ENCODE measurements at places on chromosomes 7 and 10.
A peak's percentile ranks its signal among the peaks of the same experiment; 100 is the strongest.

DNA sequence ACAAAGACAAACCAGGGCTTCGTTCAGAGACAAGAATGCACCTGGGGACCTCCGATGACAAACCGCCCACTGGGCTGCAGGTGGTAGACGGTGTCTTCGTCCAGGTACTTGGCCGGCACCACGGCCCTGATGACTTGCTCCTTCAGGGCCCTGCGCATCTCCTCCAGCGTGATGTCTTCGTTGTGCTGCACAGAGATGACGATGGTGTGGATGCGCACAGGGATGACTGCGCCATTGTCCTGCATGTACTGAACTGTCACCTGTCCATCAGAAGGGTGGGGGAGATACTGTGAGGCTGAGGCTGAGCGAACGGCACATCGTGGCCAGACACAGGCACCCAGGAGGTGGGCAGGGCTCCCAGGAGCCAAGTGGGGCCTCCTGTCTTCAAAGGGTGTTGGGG lies 13.1 kb downstream of the MAT1A start:
- H3K27me3 ChIP-seq: no peaks in the 10 kb centered on the region
- H3K36me3 ChIP-seq: no peaks in the 10 kb centered on the region
- no peak overlapping the region for H3K4me3 ChIP-seq
- H3K27ac ChIP-seq: no peak overlapping the region
- DNase-seq: no peak

DNA sequence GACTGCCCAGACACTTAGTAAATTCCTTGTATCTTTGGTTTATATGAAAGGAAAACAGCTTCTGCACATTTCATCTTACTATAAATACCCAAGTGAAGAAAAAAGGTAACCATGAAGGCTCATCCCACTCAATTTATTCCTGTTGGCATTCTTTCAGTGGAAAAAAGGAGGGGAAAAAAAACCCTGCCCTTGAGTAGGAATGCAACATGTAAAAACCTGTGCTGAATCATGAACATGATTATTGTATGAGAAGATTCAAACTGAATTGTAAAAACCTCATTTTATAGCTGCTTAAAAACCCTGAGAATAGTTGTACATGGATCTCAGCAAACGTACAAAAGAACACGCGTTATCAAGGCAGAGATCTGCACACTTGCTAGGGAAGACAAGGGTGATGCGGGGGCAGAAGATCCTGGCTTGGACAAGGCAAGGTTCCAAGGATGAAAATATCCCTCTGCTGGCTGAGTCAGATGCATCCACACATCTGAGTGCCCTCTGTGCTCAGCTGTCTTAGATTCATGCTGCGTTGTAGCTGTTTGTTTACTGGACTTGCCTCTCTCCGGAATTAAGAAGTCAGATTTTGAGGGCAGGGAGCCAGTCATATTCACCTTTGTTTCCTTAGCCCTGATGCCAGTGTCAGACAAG lies 658.2 kb downstream of the PARD3 start:
- H3K27ac ChIP-seq: no peak overlapping the region
- H3K4me1 ChIP-seq: no peaks in the 10 kb centered on the region
- no peak overlapping the region for H3K4me3 ChIP-seq
- H3K36me3 ChIP-seq: no peaks in the 10 kb centered on the region
- no peaks in the 10 kb centered on the region for H3K27me3 ChIP-seq

- no peaks in the 10 kb centered on the region for H3K27me3 ChIP-seq
- H3K4me1 ChIP-seq: peaks cover 16% of the 10 kb centered on the region
- peaks cover 19% of the 10 kb centered on the region for H3K36me3 ChIP-seq
- peak overlapping the region; percentile 95 for H3K27ac ChIP-seq
Measured at GRCh38 chr10:130300608-130301020, 164.4 kb downstream of the GLRX3 start.

- H3K36me3 ChIP-seq: no peaks in the 10 kb centered on the region
- peaks cover 52% of the 10 kb centered on the region for H3K27me3 ChIP-seq
- H3K4me3 ChIP-seq: peak within 1 kb of the TSS; percentile 66
- H3K4me1 ChIP-seq: peaks cover 3% of the 10 kb centered on the region
- no peak for DNase-seq
- no peak within 1 kb of the TSS for H3K27ac ChIP-seq
Measured at GRCh38 chr7:22356701-22357310, at the start of gene RAPGEF5. Gene RAPGEF5 (minus strand): TSS chr7:22357154. CDS start chr7:22357060, 94 bp downstream.

- no peak overlapping the region for H3K4me3 ChIP-seq
- H3K36me3 ChIP-seq: no peaks in the 10 kb centered on the region
- no peak for DNase-seq
- H3K27ac ChIP-seq: no peak overlapping the region
Measured at GRCh38 chr7:69795932-69796331, 197.7 kb downstream of the AUTS2 start.

GRCh38 chr7:76121044-76121443 lies 73.1 kb downstream of the MDH2 start:
- no peaks in the 10 kb centered on the region for H3K36me3 ChIP-seq
- peaks cover 15% of the 10 kb centered on the region for H3K4me1 ChIP-seq
- no peak for DNase-seq

DNA sequence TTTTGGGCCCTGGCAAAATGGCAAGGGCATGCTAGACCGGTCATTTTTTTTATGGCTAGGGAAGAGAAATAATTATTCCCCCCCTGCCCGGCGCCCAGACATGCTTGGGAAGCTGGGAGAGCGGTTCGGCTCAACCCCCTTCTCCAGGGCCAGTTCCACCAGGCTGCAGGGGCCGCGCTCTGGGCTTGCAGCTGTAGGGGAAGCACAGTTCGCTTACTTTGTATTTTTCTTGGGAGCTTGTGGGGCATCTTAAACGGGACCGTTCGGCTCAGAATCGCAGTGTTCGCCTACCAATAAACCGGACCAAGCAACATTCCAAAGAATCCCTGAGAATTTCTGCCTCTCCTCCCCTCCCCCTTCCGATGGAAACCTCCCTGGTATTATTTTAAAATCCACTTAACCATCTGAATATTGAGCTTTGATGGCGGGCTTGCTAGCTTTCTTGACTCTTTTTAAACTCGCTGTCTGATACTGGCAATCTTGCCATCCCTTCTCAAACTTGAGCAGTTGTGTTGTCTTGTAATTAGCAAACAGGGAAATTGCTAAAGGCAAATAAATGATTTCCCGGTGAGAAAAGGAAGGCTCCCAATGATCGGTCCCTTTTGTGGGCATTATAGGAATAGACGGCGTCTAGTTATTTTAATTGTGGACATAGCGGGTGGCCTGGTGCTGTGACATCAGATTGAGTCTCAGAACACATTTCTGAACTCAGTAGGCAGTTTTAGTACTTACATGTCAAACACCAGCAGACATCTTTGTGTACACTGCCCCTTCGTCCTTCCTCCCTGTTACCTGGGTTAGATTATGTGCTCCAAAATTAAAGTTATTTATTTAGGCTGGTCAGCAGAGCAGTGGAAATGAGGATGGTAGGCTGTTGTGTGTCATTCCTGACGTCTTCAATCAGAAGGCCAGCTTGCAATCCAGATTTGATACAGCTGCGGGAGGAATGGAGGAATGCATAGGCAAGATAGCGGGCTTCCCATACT lies 3.4 kb downstream of the TCF7L2 start:
- DNase-seq: no peak
- H3K27ac ChIP-seq: no peak overlapping the region
- peaks cover 17% of the 10 kb centered on the region for H3K4me1 ChIP-seq

- no peak overlapping the region for H3K4me3 ChIP-seq
- DNase-seq: no peak
- peaks cover 2% of the 10 kb centered on the region for H3K27me3 ChIP-seq
- H3K36me3 ChIP-seq: no peaks in the 10 kb centered on the region
- no peaks in the 10 kb centered on the region for H3K4me1 ChIP-seq
Measured at GRCh38 chr7:39536951-39537350, 29.3 kb upstream of the YAE1 start.

- no peaks in the 10 kb centered on the region for H3K36me3 ChIP-seq
- DNase-seq: no peak
- H3K27ac ChIP-seq: no peak overlapping the region
- peaks cover 3% of the 10 kb centered on the region for H3K4me1 ChIP-seq
- peaks cover 59% of the 10 kb centered on the region for H3K27me3 ChIP-seq
Measured at GRCh38 chr10:116743266-116744064, 1.1 kb upstream of the HSPA12A start.

DNA sequence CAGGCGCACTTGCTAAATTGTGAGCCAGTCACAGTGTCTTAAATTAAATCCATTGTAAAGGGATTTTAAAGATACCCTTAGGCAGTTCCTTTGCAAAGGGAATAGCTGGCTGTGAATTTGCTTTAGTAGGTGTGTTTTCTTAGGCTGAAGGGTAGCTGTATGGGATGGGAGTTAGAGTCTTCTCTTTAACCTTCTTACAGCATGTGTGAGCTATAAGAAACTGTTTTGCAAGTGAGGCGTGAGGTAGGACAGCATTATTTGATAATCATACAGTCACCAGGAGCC lies 5.2 kb downstream of the EEPD1 start:
- no peak for DNase-seq
- H3K27me3 ChIP-seq: no peaks in the 10 kb centered on the region
- peaks cover 17% of the 10 kb centered on the region for H3K4me1 ChIP-seq
- no peaks in the 10 kb centered on the region for H3K36me3 ChIP-seq
- H3K27ac ChIP-seq: no peak overlapping the region

- peaks cover 2% of the 10 kb centered on the region for H3K4me1 ChIP-seq
- H3K27ac ChIP-seq: no peak overlapping the region
- DNase-seq: no peak
- H3K4me3 ChIP-seq: no peak overlapping the region
Measured at GRCh38 chr10:4351723-4352413, 474.1 kb upstream of the AKR1E2 start.

- H3K27ac ChIP-seq: no peak overlapping the region
- no peak overlapping the region for H3K4me3 ChIP-seq
- H3K36me3 ChIP-seq: no peaks in the 10 kb centered on the region
- H3K27me3 ChIP-seq: peaks cover 13% of the 10 kb centered on the region
Measured at GRCh38 chr7:87310790-87311419, 34.6 kb upstream of the CROT start.

DNA sequence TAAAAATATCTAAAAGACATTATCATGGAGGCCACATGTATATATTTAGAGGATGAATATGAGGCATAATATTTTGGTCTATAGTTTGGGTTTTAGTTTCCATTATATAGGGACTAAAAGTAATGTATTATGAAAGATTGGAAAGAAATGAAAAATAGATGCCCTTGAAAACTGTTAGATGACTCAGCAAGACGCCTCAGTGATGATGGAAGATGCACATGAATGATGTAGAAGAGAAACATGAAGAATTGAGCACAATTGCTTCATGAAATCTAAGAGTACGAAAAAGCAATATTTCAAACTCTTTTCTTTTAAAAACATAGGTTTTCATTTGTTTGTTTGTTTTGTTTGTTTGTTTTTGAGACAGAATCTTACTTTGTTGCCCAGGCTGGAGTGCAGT lies 89.8 kb downstream of the ARL4A start:
- no peak overlapping the region for H3K4me3 ChIP-seq
- no peak for DNase-seq
- H3K27ac ChIP-seq: no peak overlapping the region
- H3K36me3 ChIP-seq: no peaks in the 10 kb centered on the region
- H3K4me1 ChIP-seq: no peaks in the 10 kb centered on the region

DNA sequence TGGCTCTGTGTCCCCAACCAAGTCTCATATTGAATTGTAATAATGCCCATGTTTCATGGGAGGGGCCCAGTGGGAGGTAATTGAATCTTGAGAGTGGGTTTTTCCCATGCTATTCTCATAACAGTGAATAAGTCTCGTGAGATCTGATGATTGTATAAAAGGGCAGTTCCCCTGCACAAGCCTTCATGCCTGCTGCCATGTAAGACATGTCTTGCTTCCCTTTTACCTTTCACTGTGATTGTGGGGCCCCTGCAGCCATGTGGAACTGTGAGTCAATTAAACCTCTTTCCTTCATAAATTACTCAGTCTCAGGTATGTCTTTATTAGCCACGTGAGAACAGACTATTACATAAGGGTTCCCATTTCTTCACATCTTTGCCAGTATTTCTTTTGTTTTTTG lies 97.1 kb upstream of the CPXM2 start:
- no peak overlapping the region for H3K4me3 ChIP-seq
- peaks cover 54% of the 10 kb centered on the region for H3K27me3 ChIP-seq
- DNase-seq: no peak
- H3K27ac ChIP-seq: no peak overlapping the region
- H3K36me3 ChIP-seq: no peaks in the 10 kb centered on the region

- H3K4me3 ChIP-seq: no peak overlapping the region
- no peak overlapping the region for H3K27ac ChIP-seq
- H3K36me3 ChIP-seq: no peaks in the 10 kb centered on the region
- no peaks in the 10 kb centered on the region for H3K27me3 ChIP-seq
Measured at GRCh38 chr10:78952686-78953085, 116.1 kb upstream of the ZMIZ1 start.

GRCh38 chr7:38207843-38208242 lies 29.8 kb downstream of the STARD3NL start:
- no peaks in the 10 kb centered on the region for H3K27me3 ChIP-seq
- H3K27ac ChIP-seq: no peak overlapping the region
- peaks cover 2% of the 10 kb centered on the region for H3K4me1 ChIP-seq
- peaks cover 16% of the 10 kb centered on the region for H3K36me3 ChIP-seq
- DNase-seq: no peak

- no peak overlapping the region for H3K27ac ChIP-seq
- H3K4me3 ChIP-seq: no peak overlapping the region
- H3K36me3 ChIP-seq: no peaks in the 10 kb centered on the region
- H3K27me3 ChIP-seq: peaks cover 2% of the 10 kb centered on the region
- no peak for DNase-seq
- no peaks in the 10 kb centered on the region for H3K4me1 ChIP-seq
Measured at GRCh38 chr7:82507976-82508677, 64.5 kb upstream of the CACNA2D1 start.

DNA sequence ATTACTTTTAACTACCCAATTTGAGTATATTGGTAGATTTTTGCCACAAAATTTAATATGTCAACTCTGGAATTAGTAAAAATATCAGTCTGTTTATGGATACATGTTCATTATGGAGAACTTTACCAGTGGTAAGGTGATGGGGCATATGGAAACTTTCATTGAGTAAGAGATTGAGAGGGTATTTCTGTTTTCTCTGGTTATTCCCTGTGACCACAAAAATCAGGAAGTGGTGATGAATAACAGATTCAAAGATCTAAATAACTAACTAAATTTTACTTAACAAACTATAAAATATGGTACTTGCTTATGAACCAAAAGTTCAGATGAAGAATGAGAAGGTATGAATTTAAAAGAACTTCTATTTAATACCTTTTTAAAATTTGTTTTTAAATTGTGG lies 22.1 kb upstream of the STEAP4 start:
- no peaks in the 10 kb centered on the region for H3K27me3 ChIP-seq
- H3K4me1 ChIP-seq: no peaks in the 10 kb centered on the region
- H3K4me3 ChIP-seq: no peak overlapping the region
- no peak overlapping the region for H3K27ac ChIP-seq
- no peaks in the 10 kb centered on the region for H3K36me3 ChIP-seq

GRCh38 chr10:43318976-43319960 lies 52.2 kb upstream of the FXYD4 start:
- DNase-seq: no peak
- H3K27ac ChIP-seq: no peak overlapping the region
- H3K36me3 ChIP-seq: peaks cover 2% of the 10 kb centered on the region

DNA sequence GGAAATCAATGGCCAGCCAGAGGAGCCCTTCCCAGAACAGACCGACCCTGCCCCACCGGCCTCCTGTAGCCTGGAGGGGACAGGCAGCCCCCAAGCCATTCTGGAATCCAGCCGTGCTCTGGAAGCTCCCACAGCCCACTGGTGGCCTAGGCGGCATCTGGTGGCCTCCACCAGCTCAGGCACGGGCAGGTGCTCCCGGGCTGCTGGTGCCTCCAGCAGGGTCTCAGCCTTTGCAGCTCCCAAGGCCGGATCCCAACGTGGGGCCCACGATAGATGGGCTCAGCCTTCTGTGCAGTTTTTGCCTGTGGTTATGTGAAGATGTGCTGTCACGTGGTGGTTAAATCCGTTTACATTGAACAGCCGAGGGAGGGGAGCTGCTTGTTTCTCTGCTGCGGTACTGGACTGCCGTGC lies 44.4 kb downstream of the JAKMIP3 start:
- no peak for DNase-seq
- H3K4me3 ChIP-seq: no peak overlapping the region
- no peaks in the 10 kb centered on the region for H3K27me3 ChIP-seq
